ENCODE measurements at places on chromosomes 3 and 15. TPM values are rescaled to one million over a fixed set of nuclear protein-coding genes. Genes with fewer than 3 reads are reported as not detected.

Gene PEX5L
- not detected for total RNA-seq

DNA sequence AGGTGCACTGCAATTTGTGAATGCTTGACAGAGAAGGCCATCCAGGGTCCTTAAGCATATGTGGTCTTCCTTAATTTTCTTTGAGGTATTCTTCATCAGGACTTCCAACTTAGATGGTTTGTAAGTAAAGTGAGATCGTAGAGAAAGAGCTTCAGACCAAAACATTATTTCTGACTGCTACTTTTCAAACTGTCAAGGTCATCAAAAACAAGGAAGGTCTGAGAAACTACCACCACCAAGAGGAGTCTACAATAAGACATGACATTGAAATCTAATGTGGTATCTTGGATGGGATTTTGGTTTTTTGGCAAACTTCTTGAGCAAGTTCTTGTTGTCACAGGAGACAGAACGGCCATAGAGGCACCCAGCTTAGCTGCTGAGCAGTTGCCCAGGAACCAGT lies 20.0 kb upstream of the RNF111 start:
- DNase-seq = no peak

DNA sequence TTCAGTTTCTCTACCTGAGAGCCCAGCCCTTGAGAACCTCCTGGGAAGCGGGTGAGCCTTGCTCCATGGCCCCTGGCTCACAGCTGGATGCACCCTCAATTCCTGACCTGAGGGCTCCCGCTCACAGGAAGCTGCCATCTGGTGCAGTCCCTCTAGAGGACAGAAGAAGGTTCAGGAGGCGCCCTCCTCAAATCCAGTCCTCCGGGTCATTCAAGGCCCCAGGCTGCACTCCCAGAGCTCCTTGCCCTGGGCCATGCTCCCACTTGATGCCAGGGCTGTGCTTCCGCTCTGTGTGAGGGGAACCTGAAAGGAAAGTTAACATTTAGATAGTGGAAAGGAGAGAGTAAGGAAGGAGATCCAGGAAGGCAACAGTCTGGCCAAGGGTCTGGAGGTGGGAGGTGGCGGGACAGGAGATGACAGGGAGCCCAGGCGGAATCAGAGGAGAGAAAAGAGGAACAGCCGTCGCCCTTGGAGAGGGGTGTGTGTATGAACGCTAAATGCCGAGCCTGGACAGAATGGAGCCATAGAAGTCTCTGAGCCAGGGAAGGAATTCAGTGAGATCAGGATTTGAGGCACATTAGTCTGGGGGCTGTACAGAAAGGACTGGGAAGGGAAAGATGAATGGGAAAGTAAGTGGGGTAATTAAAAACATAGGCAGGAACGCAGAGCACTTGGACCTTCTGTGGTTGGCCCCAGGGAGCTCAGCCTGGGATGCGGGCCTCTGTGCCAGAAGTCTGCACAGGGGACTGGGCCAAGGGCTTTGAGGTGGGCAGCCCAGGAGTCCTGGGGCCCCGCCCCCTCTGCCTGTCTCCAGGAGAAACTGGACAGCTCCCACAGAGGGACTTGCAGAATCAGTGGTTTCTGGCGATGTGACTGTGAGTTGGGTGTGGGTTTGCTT lies 26.1 kb downstream of the TBC1D21 start:
- no peak for DNase-seq

- DNase-seq = no peak
These were observed 55.9 kb downstream of the SERP1 start for GRCh38 chr3:150490277-150490986.

GRCh38 chr15:66720206-66721010 lies 18.4 kb downstream of the SMAD6 start:
- DNase-seq = no peak

GRCh38 chr3:188287762-188288505 lies 134.0 kb downstream of the LPP start:
- DNase-seq = no peak

GRCh38 chr3:122697952-122698620 lies 17.4 kb downstream of the PARP14 start:
- DNase-seq = peak; percentile 27

DNA sequence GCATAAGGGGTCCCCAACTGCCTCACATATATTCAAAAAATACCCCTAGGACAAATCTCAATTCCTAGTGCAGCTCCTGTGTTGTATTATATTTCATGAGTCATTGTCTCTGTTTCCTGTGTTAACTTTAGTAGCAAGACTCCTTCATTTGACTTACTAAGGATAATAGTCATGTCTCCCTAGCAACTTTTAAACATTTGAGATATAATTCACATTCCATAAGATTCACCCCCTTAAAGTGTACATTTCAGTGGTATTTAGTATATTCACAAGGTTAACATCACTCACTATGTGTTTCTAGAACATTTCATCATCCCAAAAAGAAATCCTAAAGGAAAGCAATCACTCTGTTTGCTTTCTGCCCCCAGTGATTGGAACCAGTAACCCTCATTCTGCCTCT lies 121.3 kb upstream of the WNT7A start:
- DNase-seq = no peak

Gene GOLGA6L4
- total RNA-seq = 4.3 TPM

GRCh38 chr3:123099331-123100192 lies 32.7 kb downstream of the PDIA5 start:
- DNase-seq = no peak

GRCh38 chr15:40558952-40559742 lies 5.7 kb downstream of the CCDC32 start:
- DNase-seq = no peak

DNA sequence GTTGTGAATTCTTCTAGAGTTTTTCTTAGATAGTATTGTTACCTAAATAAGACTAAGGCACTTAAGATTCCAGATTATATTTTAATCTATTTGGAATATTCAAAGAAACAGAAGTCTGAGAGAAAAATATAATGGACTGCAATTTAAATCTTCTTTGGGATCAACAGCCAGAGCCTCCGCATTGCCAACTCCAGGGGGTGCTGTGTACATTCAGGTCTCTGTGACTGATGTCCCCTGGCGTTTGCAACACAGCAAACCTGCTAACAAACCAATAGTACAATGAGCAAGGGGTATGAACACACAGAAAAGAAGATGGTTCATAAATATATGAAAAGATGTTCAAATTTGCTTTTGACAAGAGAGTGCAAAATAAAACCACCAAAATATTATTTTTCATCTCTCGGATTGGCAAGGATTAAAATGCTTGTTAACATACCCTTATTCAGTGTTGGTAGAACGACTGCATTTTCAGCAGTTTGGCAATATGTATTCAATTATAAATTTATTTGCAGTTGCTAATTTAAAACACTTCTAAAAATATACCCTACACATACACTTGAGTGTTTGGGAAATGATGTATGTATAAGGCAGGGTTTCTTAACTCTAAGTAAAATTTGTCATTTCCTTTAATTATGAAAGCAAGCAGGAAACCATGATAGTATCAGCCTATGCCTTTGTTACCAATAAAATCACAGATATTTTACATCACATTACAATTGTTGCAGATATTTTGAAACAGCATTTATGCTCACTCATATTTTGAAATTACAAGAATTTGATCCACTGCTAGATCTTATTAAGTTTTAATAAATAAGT lies 16.1 kb upstream of the TM4SF1 start:
- peak; percentile 39 for DNase-seq

- no peak for DNase-seq
These were observed 102.3 kb downstream of the ZPLD1 start for GRCh38 chr3:102537123-102537522.

DNA sequence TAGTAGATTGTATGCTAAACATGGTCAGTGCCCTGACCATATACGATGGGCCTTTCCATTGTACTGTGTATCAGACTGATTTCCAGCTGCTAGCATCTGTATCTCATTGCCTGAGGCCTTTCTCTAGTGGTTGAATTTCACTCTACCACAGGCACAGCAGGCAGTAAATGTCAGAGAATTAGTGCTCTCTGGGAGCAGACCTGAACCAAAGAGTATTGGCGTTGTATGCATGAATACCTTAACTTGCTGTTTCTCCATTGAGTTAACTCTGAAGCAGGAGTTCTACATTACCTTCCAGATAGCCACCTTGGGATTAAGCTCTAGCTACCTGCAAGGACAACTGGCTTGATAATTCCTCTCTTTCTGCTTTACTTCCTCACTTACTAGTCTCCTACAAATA lies 439.2 kb upstream of the EPHA3 start:
- DNase-seq = no peak

Gene DNAH12
- total RNA-seq = 0.27 TPM

DNA sequence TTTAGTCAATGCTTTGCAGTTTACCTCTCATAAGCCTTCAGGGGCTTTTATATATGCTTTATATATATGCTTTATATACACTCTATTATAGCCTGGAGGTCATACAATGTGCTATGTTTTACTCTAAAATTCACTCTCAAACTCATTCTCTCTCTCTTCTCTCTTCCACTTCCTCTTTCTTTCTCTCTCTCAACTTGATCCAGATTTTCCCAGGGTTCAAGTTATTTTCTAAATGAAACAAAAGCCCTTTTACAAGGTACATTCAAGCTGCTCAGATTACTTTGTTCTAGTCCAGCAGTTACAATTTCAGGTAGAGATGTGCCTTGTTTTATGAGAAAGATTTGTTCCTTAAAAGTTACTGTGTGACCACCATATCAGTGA lies 79.6 kb upstream of the ACP3 start:
- DNase-seq = no peak

Gene NEK10
- 0.22 TPM for total RNA-seq

Gene EPHA6
- total RNA-seq = not detected

Gene HTD2
- 6.4 TPM for total RNA-seq

DNA sequence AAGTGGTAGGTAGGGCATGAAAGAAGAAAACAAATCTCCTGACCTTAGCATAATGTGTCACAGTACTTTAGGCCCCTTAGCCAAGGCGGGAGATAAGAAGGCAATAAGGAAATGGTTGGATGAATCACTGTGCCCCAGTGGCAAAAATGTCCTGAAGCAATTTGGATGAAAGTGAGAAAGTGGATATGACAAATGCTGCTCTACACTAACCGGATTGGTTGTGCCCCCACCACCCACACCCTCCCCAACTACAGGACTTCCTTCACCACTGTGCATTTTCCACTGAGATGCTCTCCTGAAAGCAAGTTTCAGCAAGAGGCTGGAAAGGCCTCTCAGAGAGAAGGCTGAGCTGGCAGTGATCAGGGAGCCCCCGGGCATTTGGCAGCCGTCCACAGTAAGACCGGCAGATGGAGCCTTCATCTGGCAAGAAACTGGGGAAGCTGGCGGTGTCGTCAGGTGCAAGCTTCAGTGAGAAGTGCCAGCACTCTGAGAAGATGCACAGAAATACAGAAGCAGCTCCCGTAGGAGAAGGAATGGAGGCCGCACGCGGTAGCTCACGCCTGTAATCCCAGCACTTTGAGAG lies 63.8 kb downstream of the ATP1B3 start:
- no peak for DNase-seq

Gene NTRK3
- not detected for total RNA-seq

Gene GANC
- 19.3 TPM for total RNA-seq

- DNase-seq = peak; percentile 21
These were observed 5.7 kb downstream of the DUT start for GRCh38 chr15:48336940-48337339.

- no peak for DNase-seq
These were observed 89.5 kb upstream of the CHD2 start for GRCh38 chr15:92810418-92811138.

Gene LRRN1
- total RNA-seq = 1.0 TPM

GRCh38 chr3:188165596-188165995 lies 11.6 kb downstream of the LPP start:
- DNase-seq = no peak

- DNase-seq = no peak
These were observed 1.9 kb upstream of the PLA1A start for GRCh38 chr3:119595639-119596334.

GRCh38 chr3:29263476-29263875 lies 17.4 kb upstream of the RBMS3 start:
- no peak for DNase-seq

DNA sequence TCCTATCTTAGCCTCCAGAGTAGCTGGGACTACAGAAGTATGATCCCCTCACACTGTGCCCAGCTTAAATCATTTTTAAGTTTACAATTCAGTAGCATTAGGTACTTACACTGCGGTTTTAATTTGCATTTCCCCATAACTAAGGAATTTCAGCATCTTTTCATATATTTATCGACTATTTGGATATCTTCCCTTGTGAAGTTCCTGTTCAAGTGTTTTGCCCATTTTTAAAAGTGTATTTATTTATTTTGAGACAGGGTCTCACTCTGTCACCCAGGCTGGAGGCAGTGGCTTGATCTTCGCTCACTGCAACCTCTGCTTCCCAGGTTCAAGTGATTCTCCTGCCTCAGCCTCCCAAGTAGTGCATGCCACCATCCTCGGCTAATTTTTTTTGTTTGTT lies 12.5 kb upstream of the MAP2K1 start:
- no peak for DNase-seq
